ENCODE measurements at places on chromosomes 12 and 14.

DNA sequence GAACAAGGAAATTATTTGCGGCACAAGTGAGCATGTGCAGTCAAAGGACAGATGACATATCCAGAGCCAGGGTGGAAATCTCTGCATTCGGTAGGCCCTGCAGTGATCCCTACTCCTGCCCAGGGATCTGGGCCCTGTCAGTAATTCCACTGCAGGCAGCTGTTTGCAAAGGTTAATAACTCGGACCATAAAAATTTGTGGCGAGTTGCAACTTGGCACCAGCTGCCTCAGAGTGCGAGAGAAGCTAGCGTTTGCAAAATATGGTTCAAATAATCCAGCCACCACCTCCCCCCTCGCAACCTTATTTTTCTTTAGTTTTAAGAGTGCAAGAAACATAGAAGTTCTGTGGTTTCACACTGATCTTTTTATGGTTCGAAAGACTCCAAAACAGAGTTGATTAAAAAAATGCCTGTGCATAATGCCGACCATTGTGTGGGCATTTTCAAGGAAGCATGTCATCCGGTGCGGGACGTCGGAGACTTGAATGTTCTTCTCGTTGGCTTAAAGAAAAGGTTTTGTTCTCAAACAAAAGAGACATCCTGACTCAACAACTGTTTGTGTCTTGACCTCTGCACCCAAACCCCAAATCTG lies 224.5 kb downstream of the BCL11B start:
- no peaks in the 10 kb centered on the region for H3K36me3 ChIP-seq
- no peak overlapping the region for H3K4me3 ChIP-seq
- H3K27me3 ChIP-seq: no peaks in the 10 kb centered on the region
- no peak overlapping the region for H3K27ac ChIP-seq
- DNase-seq: no peak
- H3K4me1 ChIP-seq: no peaks in the 10 kb centered on the region

DNA sequence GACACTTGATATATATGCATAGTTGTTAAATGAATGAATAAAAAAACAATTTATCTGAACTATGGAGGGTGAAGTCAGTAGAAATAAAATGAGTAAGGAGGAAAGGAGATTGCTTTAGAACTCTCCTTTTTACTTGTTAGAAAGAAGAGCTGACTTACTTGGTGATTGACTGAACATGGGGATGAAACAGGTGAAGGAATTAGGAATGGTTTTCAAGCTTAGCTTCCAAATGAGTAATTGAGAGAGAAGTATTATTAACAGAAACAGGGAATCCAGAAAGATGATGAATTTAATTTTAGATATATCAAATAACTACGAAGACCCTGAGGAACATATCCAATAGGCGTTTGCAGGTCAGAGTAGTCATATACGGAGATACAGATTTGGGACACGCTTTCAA lies 33.6 kb upstream of the EMP1 start:
- no peaks in the 10 kb centered on the region for H3K4me1 ChIP-seq
- no peaks in the 10 kb centered on the region for H3K36me3 ChIP-seq
- no peak for DNase-seq
- H3K27ac ChIP-seq: no peak overlapping the region

DNA sequence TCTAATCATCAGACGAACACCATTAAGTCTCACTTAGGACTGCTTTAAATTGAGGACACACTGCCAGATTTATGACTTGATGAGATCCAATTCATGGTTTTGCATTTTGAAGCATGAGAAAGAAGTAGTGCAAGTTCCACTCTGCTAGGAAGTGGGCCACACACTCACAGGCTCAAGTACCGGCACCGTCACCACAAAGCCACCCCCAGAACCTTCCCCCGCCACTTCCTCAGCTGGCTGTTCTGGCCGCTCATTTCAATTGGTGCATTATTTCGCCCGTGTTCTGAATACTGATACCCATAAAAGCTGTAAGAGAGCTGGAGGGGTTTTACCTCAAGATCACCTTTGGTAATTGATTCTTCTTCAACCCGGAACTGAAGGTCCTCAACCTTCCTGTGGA lies 70.1 kb downstream of the CLIP1 start:
- no peak for DNase-seq
- no peaks in the 10 kb centered on the region for H3K4me1 ChIP-seq
- H3K27me3 ChIP-seq: no peaks in the 10 kb centered on the region
- H3K4me3 ChIP-seq: no peak overlapping the region
- no peak overlapping the region for H3K27ac ChIP-seq

DNA sequence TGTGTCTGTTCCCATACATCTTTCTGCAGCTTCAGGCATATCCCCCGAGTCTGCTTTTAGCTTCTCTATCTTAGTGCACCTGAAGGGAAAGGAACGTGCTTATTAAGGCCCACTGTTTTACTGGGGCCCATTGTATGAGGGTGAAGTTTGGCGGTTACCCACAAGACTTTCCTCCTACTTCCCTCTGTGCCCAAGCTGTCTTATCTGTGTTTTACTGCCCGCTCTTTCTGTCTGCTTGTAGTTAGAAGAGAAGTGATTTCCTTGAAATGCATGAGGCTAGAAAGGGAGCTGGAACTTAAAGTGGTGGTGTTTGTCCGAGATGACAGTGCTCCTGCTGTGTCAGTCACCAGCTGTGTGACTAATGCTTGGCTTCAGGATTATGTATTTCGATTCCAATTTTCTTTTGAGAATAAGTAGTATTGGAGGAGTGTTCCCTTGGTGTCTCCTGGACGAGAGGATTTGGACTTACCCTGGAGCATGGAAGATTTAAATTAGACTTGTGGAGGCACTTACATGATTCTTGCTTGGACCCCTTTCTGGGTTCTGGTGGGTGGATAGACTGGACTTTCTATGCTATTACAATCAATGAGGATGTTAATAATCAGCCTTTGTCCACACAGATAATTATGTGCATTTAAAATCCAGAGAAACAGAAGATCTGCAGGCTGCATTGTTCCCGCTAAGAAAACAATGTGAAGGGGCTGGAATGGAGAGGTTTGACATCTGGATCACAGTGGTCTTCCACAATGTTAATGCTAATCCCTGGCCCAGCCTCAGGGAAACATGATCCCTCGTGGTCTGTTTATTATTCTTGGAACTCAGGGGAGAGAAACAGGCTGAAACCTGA lies 13.9 kb upstream of the KRT86 start:
- H3K27ac ChIP-seq: no peak overlapping the region
- peaks cover 8% of the 10 kb centered on the region for H3K27me3 ChIP-seq
- no peak for DNase-seq
- no peaks in the 10 kb centered on the region for H3K36me3 ChIP-seq
- H3K4me3 ChIP-seq: no peak overlapping the region

- H3K36me3 ChIP-seq: no peaks in the 10 kb centered on the region
- no peaks in the 10 kb centered on the region for H3K4me1 ChIP-seq
Measured at GRCh38 chr14:20580242-20580641, 7.6 kb downstream of the RNASE11 start.

- no peak overlapping the region for H3K4me3 ChIP-seq
- H3K36me3 ChIP-seq: no peaks in the 10 kb centered on the region
- peak; percentile 38 for DNase-seq
- H3K27me3 ChIP-seq: no peaks in the 10 kb centered on the region
Measured at GRCh38 chr14:92785667-92786426, 8.3 kb upstream of the GOLGA5 start.

DNA sequence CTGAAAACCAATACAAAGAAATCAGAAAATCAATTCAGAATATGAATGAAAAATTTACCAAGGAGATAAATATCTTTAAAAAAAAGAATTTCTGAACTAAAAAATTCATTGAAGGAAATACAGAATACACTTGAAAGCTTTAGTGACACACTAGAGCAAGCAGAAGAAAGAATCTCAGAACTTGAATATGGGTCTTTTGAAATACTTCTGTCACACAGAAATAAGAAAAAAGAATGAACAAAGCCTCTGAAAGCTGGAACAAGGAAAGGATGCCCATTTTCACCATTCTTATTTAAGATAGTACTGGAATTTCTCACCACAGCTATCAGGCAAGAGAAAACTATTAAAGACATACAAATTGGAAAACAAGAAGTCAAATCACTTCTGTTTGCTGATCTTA lies 103.1 kb upstream of the NEDD1 start:
- no peaks in the 10 kb centered on the region for H3K36me3 ChIP-seq
- H3K4me3 ChIP-seq: no peak overlapping the region
- H3K27me3 ChIP-seq: no peaks in the 10 kb centered on the region

DNA sequence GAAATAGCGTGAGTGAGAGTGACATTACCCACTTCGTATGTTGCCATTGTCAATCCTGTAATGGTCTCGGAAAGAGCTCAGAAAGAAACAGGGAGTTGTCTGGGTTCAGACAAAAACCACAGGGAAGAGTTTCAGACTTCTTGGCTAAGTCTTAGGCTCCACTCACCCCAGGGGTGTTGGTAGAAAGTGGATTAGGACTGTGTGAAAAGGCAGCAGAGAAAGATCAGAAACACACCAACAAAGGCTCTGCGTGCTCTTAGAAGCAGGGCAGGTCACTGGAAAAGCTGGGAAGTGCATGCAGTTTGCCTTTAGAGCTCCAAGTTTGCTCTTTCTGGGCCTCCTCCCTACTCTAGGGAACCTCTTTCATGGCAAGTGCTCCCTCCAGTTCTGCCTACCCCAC lies 106.1 kb upstream of the PLXNC1 start:
- DNase-seq: no peak
- no peak overlapping the region for H3K4me3 ChIP-seq
- H3K27me3 ChIP-seq: no peaks in the 10 kb centered on the region
- H3K36me3 ChIP-seq: no peaks in the 10 kb centered on the region
- no peak overlapping the region for H3K27ac ChIP-seq
- H3K4me1 ChIP-seq: no peaks in the 10 kb centered on the region

DNA sequence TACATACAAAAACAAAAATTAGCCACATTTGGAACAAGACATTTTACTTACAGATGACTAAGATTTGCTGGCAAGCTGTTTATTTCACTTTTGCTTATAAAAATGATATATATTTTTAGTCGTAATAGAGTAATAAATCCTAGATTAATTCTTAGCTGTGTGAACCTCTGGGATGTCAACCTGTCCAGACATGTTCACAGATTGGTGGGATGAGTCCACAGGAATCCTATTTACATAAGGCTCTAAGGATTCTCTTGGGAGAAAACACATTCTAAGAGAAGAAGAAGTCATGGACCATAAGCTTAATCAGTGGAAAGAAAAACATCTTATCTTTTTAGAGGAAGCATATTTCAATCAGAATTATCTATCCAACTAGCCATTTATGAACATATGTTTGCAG lies 797.4 kb downstream of the C12orf50 start:
- no peak overlapping the region for H3K4me3 ChIP-seq
- H3K36me3 ChIP-seq: no peaks in the 10 kb centered on the region
- DNase-seq: no peak
- H3K27ac ChIP-seq: no peak overlapping the region
- H3K4me1 ChIP-seq: no peaks in the 10 kb centered on the region

- H3K4me1 ChIP-seq: no peaks in the 10 kb centered on the region
- H3K36me3 ChIP-seq: no peaks in the 10 kb centered on the region
- no peaks in the 10 kb centered on the region for H3K27me3 ChIP-seq
- no peak for DNase-seq
Measured at GRCh38 chr12:57549909-57550640, at the start of gene KIF5A. TSS of gene KIF5A (plus strand) at chr12:57550044. CDS start at chr12:57550272, 228 bp downstream.

DNA sequence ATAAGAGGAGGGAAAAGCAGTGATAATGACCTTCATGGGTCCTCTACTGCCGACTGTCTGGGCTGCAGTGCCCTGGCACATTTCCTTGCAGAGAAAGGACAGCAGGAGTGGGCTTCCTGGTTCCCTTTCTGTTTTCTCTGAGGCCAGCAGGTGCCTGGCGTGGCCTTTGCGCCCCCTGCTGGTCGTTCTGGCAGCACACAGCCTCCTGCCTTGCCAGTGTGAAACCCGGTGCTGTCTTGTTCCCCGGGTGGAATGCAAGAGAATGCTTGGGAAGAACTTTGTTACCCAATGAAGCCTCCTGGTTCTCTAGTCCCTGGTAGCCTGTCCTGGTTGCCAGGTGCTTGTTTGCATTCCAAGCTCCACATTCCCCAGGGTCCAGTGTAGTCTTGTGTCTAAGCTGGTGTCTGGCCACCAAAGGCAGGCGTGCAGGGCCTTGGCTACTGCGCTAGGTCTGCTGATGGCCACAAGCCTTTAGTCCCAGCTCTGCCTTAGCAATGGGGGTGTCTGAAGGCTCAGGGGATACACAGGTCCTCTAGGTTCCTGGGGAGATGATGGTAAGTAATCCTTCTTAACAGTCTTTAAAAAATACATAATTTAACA lies 1392.4 kb upstream of the TMEM132C start:
- no peaks in the 10 kb centered on the region for H3K27me3 ChIP-seq
- peak; percentile 13 for DNase-seq
- no peak overlapping the region for H3K4me3 ChIP-seq
- H3K36me3 ChIP-seq: no peaks in the 10 kb centered on the region
- no peak overlapping the region for H3K27ac ChIP-seq
- no peaks in the 10 kb centered on the region for H3K4me1 ChIP-seq

DNA sequence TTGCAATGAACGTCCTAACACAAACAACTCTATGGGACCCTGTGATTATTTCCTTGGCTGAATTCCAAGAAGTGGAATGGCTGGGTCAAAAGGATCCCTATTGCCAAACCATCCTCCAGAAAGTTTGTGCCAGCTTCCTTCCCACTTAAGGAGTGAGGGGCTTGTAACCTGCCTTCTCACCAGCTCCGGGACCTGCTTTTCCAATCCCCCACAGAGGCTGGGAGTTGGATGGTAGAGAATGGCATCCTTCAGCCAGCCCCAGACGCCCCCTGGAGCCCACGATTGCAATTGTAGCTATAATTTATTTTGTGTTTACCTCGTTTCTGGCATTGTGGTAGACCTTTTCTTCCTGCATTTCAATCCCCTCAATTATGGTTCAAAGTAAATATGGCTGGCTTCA lies 9.7 kb upstream of the ZDHHC22 start:
- no peak for DNase-seq
- no peaks in the 10 kb centered on the region for H3K36me3 ChIP-seq
- H3K27ac ChIP-seq: no peak overlapping the region
- H3K4me1 ChIP-seq: no peaks in the 10 kb centered on the region

- no peak overlapping the region for H3K4me3 ChIP-seq
- no peaks in the 10 kb centered on the region for H3K4me1 ChIP-seq
- no peak for DNase-seq
- no peaks in the 10 kb centered on the region for H3K27me3 ChIP-seq
Measured at GRCh38 chr14:104184506-104184905, 46.1 kb downstream of the KIF26A start.

DNA sequence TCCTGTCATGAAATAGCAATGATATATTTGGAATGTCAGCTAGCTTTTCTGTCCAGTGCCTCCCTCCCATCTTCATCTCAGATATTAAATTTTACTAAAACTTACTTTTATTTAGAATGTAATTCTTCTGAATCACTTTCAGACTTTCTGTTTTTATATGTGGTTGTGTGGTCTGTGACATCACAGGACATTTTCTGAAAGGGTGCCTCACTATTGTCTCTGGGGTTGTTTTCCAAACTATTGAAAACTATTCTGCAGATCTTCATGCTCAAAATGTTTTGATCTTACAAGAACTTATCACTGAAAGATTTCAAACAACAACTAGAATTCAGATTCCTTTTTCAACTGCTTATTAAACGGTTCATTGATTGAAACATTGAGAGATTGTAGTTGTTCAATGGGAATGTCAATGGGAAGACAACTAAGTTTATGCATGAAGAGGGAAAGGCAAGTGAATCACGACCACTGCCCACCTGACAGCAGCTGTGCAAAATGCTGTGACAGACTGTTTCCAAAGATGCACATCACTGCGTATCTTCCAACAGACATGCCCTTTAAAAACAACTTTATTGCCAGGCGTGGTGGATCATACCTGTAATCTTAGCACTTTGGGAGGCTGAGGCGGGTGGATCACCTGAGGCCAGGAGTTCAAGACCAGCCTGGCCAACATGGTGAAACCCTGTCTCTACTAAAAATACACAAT lies 51.3 kb downstream of the KLRG1 start:
- H3K36me3 ChIP-seq: no peaks in the 10 kb centered on the region
- no peaks in the 10 kb centered on the region for H3K4me1 ChIP-seq
- no peaks in the 10 kb centered on the region for H3K27me3 ChIP-seq
- H3K4me3 ChIP-seq: no peak overlapping the region
- no peak overlapping the region for H3K27ac ChIP-seq
